ENCODE measurements at places on chromosomes 16 and 17.

- DNase-seq, result no peak
Measured at GRCh38 chr17:41048441-41048840, 1.3 kb upstream of the KRTAP2-1 start.

GRCh38 chr17:12302711-12303110 lies 282.0 kb downstream of the MAP2K4 start:
- DNase-seq, result no peak

- DNase-seq, result peak; percentile 98
Measured at GRCh38 chr16:11915644-11916523, at the start of gene GSPT1. GSPT1 (minus strand) TSS chr16:11915956; CDS start chr16:11915720, 236 bp downstream.

GRCh38 chr17:56499799-56500388 lies 93.6 kb upstream of the NOG start:
- DNase-seq, result no peak

- DNase-seq, result no peak
Measured at GRCh38 chr17:37762666-37763065, 17.8 kb upstream of the HNF1B start.

Data from T follicular helper cell (primary cell).